ENCODE measurements at places on chromosomes 5 and 9.

DNA sequence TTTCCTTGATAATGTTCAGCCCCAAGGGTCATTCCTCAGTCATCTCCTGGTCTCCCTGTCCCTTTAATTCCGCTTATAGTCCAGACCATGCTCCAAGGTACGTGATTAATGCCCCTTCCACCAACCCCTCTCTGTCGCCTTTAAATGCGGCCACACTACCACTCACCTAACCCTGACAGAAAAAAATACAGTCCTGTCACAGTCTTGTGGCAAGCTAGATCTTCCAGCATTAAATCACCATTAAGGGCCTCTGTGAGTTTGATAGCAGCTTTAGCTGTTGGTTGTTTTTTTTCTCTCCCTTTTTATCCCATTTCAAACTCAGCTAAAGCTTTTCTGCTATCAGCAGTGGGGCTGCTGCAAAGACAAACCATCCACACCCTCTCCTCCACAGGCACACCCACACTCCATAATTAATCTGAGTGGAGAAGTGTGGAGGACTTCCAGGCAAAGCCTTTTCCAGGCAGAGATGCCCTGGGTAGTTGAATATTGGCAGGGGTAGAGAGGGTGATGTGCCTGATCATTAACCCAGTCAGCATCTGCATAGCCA is 522.7 kb upstream of the CLINT1 start:
- no peak for DNase-seq

DNA sequence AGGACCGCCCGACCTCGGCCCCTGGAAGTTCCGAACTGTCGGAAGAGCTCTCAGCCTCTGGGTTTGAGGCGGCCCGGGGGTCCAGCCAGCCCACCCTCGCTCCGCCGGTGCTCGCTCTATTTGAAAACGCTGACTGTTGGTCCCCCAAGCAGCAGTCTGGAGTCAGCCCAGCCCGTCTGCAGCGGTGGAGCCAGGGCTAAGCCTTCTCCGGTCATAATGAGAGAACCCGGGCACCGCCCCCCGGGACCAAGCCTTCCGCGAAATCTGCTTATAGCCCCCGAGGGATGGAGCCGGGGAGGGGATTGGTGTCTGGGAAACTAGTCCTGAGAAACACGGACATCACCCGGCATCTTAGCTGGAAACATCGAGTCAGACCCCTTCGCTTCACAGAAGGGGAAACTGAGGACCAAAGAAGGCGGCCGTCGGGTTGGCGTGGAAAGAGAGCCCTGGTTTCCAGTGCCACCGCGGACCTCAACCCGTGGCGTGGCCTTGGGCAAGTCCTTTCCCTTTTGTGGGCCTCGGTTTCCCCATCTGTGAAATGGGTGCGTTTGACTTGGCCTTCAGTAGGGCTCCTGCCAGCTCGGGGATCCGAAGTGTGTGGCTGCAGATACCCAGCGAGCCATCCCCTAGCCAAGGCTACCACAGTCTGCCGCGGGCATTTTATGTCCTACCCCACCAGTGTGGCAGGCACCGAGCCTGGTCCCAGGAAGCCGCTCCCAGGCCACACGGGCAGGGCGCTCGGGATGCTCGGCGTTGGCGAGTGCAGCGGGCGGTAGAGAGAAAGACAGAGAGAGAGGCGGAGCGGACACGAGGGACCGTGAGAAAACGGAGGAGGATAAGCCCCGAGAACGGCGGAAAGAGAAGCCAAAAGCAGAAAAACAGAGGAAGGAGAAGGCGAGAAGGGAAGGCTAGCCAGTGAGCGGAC is 857 bp downstream of the ADAM19 start:
- DNase-seq, result peak; percentile 45

DNA sequence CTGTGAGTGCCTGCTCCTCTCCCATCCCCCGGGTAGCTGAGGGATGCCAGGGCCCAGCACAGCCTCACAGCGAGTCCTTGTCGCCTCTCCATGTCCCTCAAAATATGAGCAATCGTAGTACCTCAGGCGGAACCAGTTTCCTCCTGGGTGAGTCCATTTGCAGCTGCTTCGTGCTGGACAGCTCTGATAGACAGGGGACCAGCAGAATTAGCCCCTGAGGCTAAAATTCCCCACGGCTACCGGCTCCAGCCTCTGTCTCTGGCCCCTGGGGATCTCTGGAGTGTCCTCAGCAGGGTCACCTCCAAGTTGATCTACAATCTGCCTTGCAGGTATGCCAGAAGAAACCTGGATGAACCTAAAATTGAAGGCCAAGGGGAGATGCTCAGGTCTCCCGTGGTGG is 115.8 kb upstream of the FBXL7 start:
- DNase-seq, result no peak

- DNase-seq, result no peak
These were observed 280.2 kb downstream of the CDH12 start for GRCh38 chr5:22572941-22573340.

GRCh38 chr9:8762479-8763085 is 963.0 kb upstream of the DMAC1 start:
- DNase-seq, result no peak

- DNase-seq, result no peak
These were observed 71.3 kb downstream of the NDFIP1 start for GRCh38 chr5:142179776-142180387.

Measured in D721Med (cell line).